BJ (cell line): ENCODE measurements at places on chromosomes 16 and 17.

- no peak for DNase-seq
Measured at GRCh38 chr17:76351526-76352071, 2.1 kb downstream of the PRPSAP1 start.

DNA sequence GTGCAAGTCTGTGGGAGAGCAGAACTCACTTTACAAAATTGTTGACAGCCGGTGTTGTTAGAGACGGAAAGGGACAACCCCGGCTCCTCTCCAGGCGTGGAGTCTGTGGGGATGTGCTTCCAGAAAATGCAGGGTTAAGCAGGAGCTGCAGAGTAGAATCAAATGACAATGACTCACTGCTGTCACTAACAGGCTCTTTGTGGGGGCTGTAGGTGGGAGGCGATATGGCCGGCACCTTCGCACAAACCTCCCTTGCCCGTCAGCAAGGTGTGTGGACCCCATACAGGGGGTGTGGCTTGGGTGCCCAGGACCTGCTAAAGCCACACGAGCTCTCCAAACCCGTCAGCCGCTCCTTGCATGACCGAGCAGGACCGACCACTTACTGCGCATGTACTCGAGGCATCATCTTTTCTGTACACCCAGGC lies 5.8 kb downstream of the PDK2 start:
- DNase-seq: no peak

- DNase-seq: peak; percentile 71
Measured at GRCh38 chr16:73232555-73233328, 184.8 kb upstream of the ZFHX3 start.

GRCh38 chr16:73426433-73427160 lies 378.7 kb upstream of the ZFHX3 start:
- no peak for DNase-seq

DNA sequence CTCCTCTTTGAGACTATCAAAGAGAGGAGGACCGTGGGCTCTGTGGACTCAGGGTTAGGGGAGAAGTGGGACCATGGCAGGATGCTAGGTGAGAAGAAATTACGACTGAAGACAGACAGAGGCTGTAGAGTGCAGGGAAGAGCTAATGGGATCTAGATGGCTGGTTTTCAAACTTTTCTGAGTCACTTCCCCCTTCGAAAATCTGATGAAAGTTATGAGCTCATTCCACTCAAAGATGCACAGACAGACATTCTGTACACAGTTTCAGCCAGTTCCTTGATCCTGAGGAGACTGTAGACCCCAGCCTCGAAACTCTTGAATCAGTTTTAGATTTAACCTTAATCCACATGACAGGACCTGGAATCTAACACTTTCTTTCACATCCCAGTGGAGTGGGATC lies 40.7 kb downstream of the RGS9 start:
- no peak for DNase-seq

DNA sequence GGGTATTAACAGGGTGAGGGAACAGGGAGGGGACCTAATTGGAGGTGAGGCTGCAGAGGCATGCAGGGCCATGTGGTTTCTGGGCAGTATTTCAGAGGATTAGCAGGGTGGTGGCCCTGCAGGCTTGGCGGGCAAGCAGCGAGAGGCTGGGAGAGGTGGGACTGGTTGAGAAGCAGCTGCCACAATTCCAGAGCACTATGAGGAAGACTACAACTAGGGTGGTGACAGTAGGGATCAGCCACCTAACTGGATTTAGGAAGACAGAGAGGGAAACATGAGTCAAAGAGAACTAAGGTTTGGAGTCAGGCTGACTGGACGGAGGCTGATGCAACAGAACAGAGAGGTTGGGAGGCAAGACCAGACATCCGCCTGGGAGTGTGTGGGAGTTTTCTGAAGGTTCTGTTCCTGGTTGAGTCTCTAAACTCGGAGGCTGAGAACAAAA lies 12.3 kb downstream of the ALOXE3 start:
- no peak for DNase-seq

DNA sequence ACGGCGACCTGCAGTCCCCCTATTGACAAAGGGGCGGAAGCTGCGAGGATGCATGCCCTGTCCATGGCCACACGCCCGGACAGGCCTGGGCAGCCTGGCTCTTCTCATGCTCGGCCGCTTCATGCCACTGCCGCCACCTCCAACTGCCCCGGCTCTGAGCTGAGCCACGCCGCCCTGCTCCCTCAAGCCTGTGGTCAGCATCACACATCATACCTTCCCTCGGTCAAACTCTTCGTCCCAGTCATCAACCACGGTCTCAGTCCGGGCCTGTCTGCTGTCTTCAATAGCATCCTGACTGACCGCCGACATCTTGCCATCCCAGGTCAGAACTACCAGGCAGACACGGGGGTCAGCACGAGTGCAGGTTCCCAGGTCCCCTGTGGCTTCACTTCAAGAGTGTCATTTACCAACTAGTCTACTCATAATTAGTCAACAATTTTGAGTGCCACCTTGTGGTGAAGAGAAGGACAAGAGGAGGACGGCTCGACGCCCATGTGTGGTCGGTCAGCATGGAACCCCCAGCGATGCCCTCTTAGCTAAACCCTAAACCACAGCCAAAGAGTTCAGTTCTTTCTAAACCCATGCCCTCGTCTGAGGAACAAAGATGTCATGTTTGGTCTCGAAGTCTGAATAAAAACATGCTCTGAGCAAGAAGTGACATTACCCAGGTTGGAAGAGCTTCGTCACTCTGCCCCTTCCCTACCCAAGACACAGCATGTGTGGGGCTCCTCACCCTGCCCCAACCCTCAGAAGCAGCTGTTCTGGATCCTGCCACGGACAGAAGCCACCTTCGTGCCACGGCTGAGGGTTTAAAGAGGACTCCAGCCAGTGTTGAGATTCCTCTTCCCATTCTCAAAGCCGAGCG lies 16.9 kb upstream of the CYTH1 start:
- no peak for DNase-seq

GRCh38 chr17:57463103-57463885 lies 207.0 kb downstream of the MSI2 start:
- DNase-seq: no peak

DNA sequence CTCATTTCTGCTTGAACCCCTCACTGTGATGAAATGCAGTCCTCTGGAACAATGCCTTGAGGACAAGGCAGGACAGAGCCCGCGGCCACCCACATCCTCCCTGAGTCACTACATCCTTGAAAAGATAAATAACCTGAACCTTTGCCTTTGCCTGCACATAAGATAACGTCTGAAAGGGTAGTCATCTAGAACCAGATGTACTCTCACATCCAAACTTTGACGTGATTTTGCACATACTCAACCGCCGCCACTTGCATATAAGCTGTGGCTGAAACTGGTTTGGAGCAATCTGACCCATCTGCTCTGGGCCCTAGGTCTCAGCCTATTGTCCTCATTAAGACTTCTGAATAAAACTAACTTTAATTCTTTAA lies 252.1 kb downstream of the PHKB start:
- peak; percentile 11 for DNase-seq

DNA sequence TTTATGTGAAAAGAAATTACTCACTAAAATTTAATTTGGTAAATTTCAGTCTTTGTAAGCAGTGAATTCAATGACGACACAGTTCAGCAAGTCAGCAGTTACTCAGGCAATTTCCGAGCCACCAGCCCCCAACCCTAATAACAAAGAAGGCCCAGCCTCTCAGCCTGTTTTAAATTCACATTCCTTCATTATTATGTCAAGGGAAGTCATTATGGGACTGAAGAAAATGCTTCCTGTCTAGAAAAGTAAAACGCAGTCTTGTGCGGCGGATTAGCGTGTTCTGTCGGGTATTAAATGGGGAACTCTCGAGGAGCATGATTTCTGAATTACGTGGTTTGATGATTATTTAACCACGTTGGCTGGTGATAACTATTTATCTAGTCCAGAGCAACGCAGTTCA lies 177.6 kb downstream of the AIPL1 start:
- no peak for DNase-seq

- peak; percentile 9 for DNase-seq
Measured at GRCh38 chr16:55668340-55669281, 12.8 kb downstream of the SLC6A2 start.

DNA sequence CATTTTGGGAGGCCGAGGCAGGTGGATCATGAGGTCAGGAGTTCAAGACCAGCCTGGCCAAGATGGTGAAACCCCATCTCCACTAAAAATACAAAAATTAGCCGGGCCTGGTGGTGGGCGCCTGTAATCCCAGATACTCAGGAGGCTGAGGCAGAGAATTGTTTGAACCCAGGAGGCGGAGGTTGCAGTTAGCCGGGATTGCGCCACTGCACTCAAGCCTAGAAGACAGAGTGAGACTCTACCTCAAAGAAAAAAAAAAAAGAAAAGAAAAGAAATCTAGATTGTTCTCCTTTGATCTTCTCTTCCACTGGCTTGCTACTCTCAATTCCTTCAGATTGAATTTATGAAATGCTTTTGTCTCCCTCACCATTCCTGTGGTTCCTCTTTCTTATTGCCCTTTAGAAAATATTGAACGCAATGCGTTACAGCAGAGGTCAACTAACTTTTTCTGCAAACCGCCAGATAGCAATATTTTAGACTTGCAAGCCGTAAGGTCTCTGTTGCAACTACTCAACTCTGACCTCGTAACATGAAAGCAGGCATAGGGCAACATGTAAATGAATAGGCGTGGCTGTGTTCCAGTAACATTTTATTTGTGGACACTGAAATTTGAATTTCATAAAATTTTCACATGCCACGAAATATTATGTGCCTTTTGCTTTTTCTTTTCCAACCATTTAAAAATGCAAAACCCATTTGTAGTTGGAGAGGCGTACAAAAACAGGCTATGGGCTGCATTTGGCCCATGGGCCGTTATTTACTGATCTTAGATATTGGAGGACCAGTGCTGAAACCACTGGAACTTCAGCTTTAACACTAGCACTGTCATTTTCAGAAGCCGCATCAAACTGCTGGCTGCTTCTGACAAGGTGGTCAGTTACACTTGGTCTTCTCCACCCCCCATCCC lies 24.8 kb downstream of the PITPNC1 start:
- no peak for DNase-seq

- no peak for DNase-seq
Measured at GRCh38 chr16:58324792-58325191, 30.0 kb upstream of the PRSS54 start.

GRCh38 chr17:42031584-42031983 lies 11.7 kb downstream of the NKIRAS2 start:
- DNase-seq: no peak

DNA sequence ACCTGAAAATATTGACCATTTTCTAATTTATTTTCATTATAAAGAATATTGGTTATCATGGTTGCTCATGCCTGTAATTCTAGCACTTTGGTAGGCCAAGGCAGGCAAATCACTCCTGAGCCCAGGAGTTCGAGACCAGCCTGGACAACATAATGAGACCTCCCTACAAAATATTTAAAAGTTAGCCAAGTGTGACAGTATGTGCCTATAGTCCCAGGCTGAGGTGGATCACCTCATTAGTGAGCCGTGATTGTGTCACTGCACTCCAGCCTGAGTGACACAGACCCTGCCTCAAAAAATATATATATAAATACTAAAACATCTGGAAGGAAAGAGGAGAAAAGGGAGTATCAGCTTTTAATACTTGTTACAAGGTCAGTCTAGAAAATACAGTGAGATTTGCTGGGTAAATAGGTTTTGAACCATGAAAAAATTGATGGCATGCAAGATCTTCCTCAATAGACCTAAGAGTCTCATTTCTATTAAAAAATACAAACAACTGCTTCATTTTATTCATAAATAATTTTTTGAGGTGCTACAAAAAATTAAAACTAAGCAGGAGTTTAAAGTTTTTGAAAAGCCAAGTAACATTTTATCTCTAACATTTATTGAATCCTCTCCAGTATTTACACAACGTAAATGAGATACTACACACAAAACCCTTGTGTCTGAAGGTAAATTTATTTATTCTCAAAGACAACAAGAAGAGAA lies 47.7 kb downstream of the TUBD1 start:
- DNase-seq: no peak

DNA sequence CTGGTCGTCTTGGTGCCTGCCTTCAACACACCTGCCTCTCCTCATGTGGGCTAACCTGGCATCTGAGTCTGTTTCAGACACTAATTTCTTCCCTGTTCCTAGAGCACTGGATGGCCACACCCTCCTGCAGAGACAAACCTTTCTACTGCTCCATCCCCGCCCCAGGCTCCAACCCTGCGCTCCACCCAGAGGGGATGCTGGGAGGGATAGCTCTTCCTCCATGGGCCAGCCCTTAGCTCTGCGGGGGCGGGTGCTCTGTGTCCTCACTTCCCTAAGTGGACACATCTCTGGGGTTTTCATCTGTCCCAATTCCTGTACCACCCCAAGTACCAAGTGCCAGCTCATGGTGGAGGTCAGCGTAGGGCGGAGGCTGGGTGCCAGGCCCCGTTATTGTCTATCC lies 11.0 kb upstream of the CRISPLD2 start:
- no peak for DNase-seq

DNA sequence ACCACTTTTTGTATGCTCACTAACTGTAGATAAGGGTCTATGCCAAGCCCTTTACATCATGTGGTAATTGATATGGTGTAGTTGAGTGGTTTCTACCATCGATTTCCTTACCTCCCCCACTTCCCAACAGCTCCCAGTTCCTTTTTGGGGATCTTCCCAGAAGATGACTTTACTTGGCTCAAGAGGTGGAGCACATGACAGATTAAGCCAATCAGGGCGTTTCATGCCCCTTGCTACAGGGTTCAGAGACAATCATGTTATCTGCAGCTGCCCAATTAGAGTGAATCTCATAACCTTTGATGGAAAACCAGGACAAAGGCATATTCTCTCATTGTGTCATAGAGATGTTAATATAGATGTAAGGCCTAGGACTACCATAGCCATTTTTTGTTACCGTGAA lies 16.2 kb upstream of the BMERB1 start:
- no peak for DNase-seq

DNA sequence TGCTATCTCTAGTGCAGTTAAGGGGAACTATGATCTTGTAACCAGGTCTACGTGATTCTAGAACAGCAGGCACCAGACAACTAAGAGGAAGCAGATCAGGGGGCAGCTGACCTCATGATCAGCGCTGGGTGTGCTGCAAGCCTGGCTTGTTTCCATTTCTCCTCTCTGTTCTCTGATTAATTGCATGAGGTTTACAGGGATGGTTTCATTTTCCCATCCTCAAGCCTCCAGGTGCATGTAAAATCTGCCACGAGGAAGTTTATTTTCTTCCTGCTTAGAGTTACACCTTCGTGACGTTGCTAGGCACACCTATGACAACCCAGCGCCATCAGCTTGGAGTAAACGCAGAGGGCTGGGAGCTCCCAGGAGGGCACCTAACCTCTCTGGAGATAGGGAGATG lies 4.3 kb upstream of the NUPR1 start:
- DNase-seq: no peak

GRCh38 chr16:31086629-31086906 lies 2.2 kb downstream of the PRSS53 start:
- DNase-seq: no peak

DNA sequence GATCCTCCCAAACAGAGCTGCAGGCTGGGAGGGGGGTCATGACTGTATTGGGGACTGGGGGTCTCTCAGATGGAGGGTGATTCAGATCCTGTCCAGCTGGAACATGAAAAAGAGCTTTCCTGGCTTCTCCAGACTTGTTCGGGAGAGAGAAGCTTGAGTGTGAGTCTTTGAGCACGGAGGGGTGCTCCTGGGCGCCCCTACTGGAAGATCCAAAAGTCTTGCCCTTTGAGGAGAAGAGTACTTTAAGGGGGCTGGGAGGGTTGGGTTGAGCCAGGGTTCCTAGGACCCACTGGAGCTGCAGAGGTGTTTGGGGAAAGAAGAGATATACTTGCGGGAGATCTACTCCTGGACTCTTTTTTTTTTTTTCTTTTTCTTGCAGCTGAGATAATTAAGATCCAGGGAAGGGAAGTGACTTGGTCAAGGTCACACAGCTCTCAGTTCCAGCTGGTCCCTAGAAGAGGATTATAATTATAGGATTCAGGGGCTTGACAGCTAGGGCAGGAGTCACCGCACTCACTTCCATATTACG lies 8.4 kb downstream of the RARA start:
- no peak for DNase-seq

GRCh38 chr16:80047842-80048241 lies 447.3 kb upstream of the MAF start:
- DNase-seq: no peak
